ENCODE measurements at places on chromosomes 5 and 9.

DNA sequence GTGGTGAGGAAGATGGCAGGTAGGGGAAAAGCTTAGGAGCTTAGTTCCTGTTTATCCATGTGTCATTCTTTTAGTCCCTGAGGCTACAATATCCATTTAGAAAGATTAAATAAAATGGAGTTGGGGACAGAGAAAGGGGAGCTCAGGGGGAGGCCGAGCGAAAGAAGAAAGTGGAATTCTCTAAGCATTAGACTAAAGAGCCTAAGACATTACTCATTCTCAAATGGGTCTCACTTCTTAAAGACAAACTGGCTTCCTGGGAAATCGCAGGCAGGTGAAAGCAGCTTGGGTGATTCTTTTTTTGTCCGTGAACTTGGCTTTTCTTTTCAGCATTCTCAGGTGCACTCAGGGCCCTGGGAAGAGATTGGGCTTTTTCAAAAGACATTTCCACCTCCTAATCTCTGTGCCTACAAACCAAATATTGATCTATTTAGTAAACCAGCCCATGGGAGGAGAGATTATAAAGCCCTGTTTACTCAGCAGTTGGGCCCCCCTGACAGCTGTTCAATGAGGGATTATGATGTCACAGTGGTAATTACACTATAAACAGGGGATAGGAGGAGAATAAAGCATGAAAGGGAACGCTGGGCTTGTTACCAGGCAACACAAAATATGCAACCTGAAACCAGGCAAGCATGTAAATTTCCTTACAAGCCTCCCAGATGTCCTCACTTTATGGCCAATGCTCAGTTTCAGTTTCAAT lies 584.0 kb downstream of the ACTL7B start:
- no peak for DNase-seq

DNA sequence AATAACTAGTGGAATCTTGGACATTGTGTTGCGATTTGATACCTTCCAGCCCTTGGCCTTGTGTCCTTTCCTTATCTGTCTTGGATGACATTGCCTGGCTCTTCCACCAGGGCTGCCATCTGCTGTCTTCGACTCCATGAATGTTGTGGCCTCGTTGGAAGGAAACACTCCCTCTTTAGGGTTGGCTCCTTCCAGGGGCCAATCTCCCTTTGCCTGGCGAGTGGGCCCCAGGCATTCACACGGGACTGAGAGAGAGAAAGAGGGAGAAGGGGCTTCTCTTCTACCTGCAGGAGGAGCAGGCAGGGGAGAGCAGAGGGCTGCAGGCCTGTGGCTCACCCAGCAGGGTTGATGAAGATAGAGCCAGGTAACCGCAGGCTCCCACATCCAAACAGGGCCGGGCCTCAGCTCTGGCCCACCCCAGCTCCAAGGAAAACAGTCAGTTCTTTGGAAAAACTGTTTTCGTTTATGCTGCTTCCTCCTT lies 31.3 kb downstream of the FGF1 start:
- no peak for DNase-seq

GRCh38 chr5:156922207-156922792 lies 40.7 kb downstream of the TIMD4 start:
- no peak for DNase-seq

GRCh38 chr9:117156771-117157535 lies 257.9 kb downstream of the ASTN2 start:
- DNase-seq: no peak

DNA sequence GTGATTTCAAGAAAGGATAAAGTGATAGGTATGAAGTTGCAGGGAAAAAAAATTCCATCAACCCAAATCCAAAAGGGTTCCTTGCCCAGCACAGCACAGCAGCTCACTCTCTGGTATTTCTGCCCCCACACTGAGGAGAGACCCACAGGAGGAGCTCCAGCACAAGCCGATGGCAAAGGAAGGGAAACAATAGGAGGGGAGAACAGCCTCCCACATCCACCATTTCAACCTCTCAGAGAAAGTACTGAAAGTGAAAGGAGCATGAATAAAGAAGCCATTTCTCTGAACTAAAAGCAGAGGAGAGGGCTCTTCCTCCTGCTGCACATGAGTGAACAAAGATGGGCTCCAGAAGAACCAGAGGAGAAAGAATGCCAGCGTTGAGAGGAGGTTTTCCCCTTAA lies 54.9 kb upstream of the ZSWIM6 start:
- no peak for DNase-seq

DNA sequence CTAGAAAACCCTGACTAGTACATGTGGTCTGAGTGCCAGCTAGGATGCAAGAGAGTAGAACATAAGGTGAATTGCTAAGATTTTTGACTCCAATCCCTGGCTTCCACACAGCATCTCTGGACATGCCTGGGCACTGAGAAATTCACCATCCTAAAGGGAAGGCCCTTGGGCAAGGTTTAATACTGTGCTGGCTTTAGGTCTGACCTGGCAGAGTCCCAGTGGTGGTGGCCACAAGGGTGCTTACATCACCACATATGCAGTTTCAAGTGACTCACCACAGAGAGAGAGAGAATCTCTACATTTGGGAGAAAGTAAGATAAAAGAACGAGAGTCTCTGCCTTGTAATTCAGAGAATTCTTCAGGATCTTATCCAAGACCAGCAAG lies 661.6 kb upstream of the C9orf72 start:
- no peak for DNase-seq

DNA sequence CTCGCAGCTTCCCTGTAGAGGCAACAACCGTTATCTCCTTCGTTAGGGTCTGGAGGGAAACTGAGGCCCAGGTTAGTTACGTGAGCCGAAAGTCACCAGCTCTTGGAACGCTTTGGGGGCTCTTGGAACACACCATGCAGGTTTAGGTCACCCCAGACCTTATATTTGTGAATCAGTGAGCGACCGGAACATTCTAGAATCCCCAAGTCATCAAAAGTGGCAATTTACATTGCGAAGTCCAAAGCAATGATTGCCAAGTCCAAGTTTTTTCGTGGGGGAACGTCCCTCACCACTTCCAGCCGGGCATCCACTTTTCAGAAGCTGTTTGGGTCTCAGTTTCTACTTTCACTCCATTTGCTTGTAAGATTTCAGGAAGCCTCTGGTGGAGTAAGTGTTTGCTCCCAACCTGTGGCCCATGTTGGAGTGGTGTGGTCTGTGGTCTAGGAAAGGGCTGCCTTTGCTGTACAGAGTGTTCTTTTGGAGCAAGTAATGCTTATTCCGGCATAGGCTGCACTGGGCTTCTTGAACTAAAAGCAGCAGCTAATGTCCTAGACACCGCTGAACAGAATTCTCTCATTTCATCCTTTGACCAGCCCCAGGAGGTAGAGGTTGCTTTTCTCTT lies 32.8 kb upstream of the SPRY4 start:
- peak; percentile 57 for DNase-seq

- no peak for DNase-seq
Observed at GRCh38 chr9:27184556-27185351, 75.7 kb downstream of the TEK start.

GRCh38 chr5:123220621-123221146 lies 131.6 kb downstream of the PRDM6 start:
- no peak for DNase-seq

- DNase-seq: no peak
Observed at GRCh38 chr9:135565636-135566035, 4.1 kb downstream of the PAEP start.

DNA sequence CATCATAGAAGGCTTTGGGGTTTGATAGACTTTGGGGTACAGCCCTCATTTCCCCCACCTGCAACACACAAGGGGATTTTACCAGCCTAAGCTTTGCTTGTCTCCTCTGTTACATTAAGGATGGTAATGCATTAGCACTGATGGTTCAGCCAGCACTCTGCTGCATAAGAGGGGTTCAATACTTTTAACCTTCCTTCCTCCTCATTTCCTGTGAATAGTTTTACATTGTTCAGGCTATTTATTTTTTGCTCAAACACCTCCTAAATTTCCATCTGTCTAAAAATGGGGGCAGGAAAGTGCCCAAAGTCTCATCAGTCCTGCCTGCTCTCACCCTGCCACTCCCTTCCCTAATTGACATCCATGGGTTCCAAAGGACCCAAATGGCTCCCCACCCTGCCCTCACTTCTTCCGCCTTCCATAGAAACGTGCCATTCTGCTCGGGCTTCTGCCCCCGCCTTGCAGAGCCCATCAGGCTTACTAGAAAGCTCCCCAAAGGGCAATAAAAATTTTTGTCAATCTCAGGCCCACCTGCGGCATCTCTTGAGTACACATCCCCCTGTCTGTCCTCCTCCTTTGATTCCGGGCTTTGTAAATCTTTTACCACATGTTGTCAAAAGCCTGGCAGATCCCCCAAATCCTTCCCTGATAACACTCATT lies 239.5 kb upstream of the SLC24A2 start:
- DNase-seq: no peak

- DNase-seq: no peak
Observed at GRCh38 chr5:72507231-72507906, at the start of gene ZNF366. TSS of gene ZNF366 (minus strand) at chr5:72507410. CDS start at chr5:72461496, 45,914 bp downstream.

DNA sequence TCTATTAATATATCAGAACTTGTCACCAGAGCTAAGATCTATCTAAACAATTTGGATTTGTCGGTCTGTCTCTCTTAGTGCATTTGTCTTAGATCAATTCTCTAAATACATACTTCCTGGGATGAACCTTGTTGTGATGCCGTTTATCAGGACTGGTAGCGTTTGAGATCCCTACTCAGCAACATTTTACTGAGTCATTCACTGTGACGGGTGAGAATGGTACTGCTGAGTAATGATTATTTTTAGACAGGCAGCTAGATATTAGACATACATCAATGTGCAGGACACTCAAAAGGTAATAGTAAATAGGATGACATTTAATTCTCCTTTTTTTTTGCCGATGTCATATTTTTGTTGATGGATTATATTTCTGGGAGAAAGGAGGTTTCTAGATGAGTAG lies 209.0 kb downstream of the CSNK1G3 start:
- no peak for DNase-seq

DNA sequence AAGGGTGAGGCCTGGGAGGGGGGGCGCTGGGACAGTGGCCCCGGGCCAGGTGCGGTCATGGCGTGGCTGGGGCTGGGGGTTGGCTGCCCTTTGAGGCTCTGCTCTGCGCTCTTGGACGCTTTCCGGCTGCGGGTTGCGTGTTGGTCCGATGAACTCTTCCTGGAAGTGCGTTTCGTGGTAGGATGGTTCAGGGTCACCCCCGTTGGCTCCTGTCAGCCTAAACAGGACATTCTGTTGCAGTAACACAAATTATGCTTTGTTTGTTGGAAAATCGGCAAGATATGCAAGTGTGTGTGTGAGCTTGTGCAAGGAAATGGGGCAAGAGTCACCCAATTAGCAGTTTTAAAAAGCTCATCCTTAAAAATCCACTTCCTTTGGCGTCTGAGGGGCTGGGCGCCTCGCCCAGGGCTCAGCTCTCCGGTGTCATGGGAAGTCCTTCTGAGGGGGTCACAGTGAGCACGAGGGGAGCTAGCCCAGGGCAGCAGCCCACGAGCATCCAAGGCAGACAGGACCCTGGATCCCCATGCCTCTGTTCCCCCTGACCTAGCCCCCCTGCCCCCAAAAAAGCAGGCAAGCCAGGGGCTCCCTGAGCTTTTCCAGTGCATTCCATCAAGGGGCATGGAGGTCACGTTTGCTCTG lies 22.2 kb upstream of the RNU6ATAC start:
- no peak for DNase-seq

GRCh38 chr9:131394464-131395156 lies 724 bp downstream of the PRRC2B start:
- DNase-seq: no peak

DNA sequence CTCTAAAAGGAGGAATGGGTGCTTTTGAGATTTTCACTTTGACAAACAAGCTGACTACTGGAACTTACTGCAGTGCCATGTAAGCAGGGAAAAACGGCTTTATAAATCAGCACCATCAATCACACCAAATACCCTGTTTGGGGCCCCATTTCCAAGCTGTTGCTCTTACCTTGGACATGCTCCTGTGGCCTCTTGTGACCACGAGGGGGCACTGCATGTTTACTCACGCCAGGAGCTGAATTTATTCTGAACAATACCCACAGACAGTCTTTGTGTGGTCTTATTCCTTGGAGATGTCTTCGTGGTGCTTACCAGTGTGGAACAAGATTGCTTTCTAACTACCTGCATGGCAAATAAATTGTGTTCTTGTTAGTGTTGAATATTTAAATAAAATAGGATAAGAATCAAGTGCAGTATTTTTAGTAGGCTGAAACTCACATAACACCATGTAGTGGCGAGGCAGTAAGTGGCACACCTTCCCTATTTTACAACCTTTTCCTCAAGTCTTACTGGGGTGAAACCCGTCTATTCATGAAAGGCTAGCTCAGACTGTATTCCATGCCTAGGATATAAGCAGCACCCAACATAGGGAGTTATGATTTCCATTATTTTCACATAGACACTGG lies 155.5 kb upstream of the NMUR2 start:
- no peak for DNase-seq

DNA sequence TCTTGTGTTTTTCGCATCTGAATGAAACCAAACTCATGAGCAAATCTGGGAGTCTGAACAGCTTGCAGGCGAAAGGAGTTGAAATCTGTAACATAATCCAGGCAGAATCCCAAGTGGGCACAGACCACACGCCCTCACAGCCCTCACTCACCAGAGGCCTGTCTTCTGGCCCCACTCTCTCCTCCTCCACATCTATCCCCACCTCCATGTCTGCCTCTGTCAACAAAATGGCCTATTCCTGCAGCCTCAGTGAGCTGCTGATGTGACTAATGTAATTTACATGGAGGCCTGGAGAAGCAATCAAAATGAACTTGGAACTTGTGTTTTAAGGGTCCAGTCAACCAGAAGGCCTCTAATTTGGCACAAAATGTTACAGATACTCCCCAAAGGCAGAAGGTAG lies 136.6 kb downstream of the GNA14 start:
- no peak for DNase-seq

DNA sequence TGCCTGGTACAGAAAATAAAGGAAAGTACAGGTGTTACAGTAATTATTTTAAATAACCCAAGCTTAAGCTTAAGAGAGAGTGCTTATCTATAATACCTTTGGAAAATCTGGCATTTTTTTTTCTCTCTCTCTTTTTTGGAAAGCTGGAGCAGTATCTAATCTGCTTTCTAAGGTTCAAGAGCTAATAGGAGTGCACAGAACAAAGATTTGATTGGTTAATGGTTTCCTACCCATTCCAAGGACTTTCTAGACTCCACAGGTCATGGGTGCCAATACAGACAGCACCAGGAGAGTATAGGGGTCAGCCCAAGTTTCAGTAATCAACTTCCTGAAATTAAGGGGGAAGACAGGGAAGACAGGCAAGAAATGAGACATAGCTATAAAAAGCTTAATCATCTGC lies 104.1 kb upstream of the SLC12A2 start:
- no peak for DNase-seq

All from mesenteric fat pad (tissue), 1 donor.